ENCODE measurements at places on chromosomes 12 and 14.

DNA sequence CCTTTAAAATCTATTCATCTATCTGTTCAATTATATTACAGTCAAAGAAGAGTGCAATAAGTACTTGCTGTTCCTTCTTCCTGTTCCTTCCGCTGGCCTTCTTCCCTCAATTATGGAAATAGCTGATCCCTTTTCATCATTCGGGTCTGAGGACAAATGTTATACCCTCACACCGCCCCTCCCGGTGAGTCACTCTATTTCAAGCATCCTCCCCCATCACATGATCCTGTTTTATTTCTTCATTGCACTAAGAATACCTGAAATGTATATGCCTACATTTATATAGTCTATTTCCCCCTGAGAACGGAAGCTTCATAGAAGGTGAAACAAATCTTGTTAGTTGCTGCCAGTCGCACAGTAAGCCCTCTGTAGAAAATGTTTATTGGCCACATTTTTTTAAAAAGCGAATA lies 2.5 kb downstream of the SLC38A1 start:
- no peak for DNase-seq

GRCh38 chr14:61486930-61487495 lies 165.6 kb downstream of the PRKCH start:
- no peak for DNase-seq

DNA sequence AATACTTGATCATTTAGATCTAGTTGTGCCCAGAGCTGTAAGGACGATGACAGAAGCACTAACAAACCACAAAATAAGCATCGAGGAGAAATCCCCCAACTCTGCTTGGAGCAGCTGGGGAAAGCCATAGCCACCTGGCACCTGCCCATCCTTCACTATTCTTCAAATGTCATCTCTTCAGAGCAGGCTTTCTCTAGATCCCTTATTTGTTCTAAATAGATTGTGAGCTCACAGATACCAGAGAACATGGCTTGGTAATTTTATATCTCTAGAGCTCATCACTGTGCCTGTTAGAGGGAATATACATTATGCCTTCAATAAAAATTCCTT lies 50.9 kb downstream of the GRIP1 start:
- DNase-seq = no peak

DNA sequence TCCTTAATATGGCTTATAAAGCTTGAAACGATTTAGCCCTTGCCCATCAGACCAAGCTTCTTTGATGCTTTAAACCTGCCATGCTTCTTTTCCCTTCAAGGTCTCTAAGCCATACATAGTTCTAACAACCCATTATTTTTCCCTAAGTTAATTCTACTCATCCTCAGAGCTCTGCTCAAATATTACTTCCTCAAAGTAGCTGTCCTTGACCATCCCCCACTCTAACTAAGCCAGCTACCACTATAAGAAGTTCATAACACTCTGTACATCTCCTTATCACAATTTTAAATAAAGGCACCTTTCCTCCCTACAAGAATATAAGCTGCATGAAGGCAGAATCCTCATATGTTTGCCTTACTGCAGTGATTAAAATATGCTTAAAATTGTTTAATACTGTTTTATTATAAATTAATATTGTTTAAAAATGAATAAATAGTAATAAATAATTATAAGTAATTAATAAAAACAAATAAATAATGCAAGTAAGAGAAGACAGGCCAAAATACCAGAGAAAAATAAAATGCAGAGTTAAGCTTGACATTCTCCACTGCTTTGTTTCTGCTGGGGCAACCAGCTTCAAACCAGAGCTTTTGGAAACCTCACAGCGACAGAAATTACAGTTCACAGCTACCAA lies 76.8 kb downstream of the NUMB start:
- DNase-seq = no peak

GRCh38 chr14:75591331-75591946 lies 13.0 kb downstream of the FLVCR2 start:
- DNase-seq = no peak

GRCh38 chr12:123047289-123047688 lies 66.8 kb downstream of the ARL6IP4 start:
- DNase-seq = no peak

DNA sequence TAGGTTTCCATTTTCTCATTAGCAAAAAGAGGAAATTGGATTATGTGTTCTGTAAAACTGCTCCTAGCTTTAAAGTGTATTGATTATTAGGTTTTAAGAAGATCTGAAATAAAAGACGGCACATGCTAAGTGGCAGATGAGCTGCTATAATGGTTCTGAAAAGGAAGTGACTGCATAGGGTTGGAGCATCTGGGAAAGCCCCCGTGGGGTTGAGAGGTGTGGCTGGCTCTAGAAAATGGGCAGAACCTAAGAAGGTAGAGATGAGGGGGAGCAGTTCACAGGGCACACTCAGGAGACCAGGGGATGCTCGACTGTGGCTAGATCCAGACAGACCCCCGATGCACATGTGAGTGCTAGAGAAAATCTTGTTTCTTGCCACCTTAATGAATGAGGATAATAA lies 1.9 kb downstream of the IFNG-AS1 start:
- no peak for DNase-seq

DNA sequence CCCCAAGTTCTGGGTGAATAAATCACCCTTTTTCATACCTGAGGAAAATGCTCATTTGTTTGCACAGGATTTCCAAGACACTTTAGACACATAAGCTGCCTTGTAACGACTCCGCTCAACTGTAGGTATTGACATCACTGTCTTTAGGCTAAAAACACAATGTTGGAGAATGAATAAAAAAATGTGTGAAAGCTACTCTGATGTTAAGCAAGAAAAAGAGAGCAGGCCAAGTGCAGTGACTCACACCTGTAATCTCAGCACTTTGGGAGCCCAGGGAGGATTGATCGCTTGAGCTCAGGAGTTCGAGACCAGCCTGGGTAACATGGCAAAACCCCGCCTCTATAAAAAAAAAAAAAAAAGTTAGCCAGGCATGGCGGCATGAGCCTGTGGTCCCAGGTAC lies 11.1 kb upstream of the CIPC start:
- DNase-seq = no peak

GRCh38 chr12:19434538-19434937 lies 4.8 kb upstream of the AEBP2 start:
- DNase-seq = no peak

DNA sequence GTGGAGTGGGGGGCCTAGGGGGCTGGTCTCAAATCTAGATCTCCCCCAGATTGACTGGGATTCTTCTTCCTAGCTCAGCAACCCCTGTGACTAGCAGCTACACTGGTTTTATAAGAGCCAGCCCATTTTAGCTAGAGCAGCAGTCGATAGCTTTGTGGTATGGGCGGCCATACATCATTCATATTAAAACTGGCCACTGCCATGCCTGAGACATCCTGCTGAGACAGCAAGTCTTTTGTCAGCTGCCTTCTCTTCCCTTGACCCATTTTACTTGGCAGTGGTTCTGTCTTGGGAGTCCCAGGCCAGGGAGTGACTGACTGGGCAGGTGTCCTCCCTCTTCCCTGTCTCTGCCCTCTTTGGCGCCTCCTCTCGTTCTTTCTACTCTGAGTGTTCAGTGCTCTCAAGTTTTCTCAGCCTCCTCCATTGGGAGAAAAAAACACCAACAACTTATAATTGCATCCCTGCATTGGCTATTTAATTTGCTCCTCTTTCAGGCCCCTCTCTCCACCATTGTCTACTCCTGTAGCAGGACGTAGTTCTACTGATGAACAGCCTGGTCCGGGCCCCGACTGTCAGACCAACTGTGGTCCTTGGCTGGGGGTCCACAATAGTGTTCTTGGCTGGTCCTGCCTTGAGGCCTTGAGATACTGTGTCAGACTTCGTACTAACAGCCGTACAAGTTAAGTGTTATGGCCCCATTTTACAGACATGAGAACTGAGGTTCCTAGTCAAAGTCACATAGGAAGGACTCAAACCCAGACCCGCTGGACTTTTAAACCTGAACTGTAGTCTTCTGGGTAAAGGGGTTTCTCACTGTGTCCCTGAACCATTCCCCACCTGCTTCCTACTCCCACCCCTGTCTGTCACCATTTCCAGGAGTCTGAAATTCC lies 18.3 kb upstream of the JDP2 start:
- no peak for DNase-seq

DNA sequence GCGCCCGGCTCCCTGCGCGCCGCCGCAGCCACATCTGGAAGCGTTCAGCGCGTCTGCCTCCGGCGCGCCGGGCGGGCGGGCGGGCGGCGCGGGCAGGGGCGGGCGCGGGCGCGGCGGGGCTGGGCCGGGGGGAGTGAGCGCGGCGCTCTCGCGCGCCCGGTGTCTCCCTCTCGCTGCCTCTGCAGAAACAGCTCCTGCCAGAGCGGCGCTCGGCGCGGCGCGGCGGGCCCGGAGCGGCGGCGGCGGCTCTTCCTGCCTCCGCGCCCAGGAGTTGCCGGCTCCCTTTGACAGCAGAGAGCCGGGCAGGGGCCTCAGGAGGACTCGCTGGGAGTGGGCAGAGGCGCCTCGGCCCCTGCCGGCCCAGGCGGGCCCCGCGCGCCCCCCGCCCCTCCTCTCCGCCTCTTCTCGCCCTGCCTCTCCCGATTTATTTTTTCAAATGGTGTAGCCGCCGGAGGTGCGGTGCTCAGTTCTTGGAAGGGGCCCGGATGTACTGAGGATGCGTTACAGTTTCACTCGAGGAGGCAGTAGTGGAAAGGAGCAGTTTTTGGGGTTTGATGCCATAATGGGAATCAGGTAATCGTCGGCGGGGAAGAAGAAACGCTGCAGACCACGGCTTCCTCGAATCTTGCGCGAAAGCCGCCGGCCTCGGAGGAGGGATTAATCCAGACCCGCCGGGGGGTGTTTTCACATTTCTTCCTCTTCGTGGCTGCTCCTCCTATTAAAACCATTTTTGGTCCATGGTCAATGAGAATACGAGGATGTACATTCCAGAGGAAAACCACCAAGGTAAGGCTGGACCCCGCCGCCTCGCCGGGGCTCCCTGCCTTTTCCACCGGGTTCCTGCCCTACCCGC lies at the start of gene CACNA1C:
CACNA1C (plus strand) TSS at position 162 of the 853 bp plus-strand sequence; CDS start at position 738, 576 bp downstream.
- peak; percentile 60 for DNase-seq

DNA sequence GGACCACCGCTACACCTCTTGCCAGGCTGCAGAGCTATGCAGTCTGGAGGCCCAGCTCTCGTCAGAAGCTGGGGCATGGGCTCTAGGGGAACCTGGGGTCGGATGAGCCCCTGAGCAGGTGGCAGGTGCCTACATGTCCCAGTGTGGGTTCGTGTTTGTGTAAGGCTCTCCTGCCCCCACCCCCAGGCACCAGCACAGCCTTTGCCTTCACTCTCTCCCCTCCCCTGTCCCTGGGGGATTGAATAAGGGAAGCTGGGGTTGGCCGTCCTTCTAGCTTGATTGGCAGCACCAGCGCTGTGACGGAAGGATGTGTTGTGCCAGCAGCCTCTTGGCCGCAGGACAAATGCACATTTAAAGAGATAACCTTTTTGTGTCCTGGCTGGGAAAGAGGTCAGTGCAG lies 34.8 kb upstream of the TSPAN9 start:
- no peak for DNase-seq
